ENCODE measurements at places on chromosomes 13 and 19.

- DNase-seq, result no peak
These were observed 55.6 kb downstream of the RCBTB2 start for GRCh38 chr13:48477191-48477855.

- no peak for DNase-seq
These were observed 15.2 kb upstream of the PPP1R12C start for GRCh38 chr19:55132453-55133129.

DNA sequence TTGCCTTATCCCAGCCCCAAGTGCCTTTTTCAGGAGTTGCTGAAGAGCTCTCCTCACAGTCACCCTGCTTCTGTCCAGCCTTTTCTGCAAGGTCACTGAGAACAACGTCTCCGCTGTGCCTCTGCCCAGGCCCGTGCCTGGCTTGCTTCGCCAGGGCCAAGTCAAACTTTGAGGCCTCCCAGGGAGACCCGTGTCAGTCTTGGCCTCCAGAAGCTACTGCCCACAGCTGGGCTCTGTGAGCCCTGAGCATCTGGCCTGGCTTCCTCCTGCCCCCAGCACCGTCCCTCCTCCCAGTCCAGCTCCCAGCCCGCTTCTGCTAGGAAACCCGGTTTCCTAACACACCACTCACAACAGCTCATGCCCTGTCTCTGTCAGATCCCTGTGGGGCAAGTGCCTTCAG, 165.9 kb downstream of the TEX29 start:
- no peak for DNase-seq

GRCh38 chr13:87667686-87668085, 3.5 kb upstream of the SLITRK5 start:
- no peak for DNase-seq

DNA sequence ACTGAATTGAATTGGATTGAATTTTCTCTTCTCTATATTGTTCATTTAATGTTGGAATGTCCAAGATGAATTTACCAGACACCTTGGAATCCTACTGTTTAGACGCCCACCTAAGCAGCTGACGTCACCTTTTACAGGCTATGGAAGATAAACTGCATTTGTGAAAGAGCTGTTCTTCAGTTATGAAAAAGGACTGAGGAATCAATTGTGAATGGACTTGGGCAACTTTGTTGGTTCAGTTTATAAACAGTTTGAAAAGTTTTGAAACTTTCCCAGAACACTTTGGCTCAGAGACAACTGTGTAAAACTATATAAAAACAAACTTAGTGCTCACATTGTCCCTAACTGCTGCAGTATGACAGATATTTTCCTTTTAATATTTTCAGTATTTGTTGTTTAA, 590.8 kb upstream of the SPRY2 start:
- DNase-seq, result no peak

DNA sequence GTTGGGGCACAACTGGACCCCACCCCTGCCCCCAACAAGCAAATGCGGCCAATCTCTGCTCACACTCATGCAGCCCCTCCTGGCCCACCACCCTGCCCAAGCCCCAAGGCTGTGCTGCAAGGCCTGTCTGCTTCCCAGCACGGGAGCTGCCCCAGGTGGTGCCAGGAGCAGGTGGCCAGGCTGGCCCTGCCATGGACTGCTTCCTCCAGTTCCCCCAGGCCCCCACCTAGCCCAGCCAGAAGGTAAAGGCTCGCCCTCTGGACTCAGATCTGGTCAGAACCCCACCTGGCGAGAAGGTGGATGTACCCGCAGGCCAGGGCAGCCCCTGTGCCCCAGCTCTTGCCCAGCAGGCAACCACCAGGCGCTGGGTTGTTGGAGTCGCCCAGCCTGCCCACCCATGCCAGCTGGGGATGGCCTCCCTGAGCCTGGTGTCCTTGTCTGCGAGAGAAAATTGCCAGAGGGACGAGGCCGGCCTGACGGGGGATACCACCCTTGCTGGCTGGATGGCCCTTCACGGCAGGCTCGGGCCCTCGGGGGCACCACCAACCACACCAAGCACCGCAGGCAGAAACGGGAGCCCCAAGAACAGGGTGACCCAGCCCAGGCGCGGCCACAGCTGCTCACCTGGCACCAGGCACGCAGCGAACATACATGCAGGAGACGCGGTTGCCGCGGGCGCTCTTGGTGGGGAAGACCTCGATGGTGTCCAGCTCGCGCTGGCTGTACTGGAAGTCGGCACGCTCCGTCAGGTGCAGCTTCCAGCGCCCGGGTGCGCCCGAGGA, 4.5 kb downstream of the ABHD17A start:
- DNase-seq, result no peak

DNA sequence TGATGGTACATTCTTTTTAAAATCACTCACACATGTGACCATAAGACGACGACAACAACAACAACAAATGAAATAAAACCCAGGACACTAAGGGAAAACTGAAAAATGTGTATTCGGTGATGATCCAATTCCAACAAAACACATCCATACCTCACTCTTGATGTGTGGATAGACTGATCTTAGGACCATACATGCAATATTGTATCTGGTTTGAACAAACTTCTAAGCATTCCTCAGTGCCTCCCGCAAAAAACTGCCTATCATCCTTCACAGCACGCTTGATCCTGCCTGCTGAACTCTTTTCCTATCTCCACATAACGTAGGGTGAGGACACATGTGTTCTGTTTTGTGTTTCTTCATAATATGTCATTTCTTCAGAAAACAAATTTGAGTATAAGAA, 415.2 kb downstream of the KCTD12 start:
- no peak for DNase-seq

DNA sequence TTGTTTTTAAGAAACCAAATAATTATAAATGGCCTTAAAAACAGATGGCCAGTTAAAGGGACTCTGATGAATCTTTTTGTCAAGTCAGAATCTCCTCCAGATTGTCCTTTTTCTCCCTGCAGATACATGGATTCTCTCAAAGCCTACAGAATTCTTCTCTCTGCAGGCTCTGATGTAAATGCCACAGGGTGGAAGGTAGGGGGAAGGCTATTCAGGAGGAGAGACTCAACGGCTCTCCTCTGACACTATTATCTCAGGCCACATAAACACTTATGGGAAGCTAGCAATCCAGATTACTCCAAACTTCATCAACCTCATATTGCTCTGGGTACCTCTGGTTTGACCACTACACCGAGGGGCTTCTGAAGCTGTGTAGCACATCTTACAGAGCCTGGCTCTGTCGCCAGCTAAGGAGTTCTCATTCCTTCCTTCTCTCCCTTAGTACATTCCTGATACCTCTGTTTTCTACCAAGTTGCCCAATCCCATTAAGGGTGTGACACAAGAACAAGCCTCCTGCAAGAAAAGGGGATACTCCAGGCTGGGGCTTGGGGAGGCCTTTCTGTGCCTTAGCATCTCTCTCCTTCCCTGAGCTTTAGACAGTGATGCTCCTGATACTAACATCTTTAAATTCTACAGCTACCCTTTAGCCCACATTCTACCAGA, 14.9 kb downstream of the LCP1 start:
- DNase-seq, result no peak

DNA sequence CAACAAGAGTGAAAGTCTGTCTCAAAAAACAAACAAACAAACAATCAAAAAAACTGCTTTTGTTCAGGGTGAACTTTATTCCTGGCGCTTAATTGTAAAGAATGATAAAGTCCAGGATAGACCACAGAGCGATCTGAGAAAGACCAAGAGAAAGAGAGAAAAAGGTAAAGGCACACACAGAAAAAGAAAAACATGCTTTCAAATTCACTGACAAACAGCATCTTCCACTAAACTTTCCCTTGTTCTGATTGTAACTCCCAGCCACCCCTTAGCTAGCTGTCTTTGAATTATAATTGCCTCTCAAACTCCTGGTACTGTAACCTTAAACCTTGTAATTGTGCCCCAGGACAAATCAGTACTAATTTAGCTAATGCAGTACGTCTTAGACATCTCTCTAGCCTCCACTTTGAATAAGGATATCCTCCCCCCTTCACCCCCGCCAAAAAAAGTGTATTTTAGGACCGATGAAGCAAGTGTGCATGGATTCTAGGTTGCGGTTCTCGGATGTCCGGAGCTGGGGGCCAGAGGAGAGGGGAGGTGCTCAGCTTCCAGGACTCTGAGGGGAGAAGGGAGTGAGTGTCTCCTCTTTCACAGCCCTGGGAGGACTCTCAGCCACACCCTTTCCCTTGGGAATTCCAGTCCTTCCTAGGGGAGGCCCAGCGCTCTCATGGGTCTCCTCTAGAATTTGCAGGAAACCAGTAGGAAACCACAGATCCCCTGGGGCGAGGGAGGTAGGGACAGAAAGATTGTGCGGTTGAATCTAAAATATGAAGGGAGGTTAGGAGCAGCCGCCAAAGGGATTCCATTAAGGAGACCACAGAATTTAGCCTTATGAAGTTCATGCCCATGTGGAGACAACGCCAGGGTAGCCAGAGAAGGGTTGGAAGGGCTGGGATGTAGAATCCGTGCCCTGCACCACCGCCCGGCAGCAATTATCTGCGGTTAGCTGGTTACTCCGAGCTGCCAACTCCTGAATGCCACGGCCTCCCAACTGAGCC, 19.7 kb downstream of the ZNF536 start:
- peak; percentile 84 for DNase-seq

DNA sequence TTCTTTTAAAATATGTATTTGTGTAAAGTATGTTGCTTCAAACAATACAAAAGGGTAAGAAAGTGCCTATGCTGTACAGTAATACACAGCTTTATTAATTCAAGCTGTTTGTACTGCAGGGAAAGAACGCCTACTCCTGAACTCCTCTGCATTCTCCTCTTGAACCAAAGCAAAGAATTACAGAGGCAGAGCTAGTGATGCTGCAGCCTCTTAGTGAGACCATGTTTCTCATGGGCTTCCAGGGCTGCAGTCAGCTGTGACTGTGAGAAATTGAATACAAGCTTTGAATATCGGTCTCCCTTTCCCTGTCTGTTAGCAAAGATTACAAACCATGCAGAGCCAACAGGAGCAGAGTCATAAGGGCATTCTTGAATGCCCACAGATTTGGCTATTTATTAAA, 248.5 kb downstream of the SLITRK1 start:
- no peak for DNase-seq

- peak; percentile 11 for DNase-seq
These were observed 44.2 kb downstream of the SERTM1 start for GRCh38 chr13:36717966-36718545.

DNA sequence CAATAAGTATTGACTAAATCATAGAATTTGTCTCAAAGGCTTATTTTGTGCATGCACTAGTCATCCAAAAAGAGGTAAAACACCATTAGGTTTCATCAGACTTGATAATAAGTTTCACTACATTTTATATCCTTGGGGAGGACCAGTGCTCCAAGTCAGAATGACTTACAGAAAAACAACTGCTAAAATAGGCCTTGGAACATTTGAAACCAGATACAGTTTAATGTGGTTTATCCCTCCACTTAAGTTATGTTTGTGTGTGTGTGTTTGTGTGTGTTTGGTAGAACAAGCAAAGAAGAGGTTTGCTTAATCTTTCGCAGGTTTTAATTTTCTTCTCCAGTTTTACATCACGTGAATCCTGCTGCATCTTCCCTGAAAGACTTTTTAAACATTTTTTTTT, 570.9 kb downstream of the PCDH9 start:
- peak; percentile 18 for DNase-seq

- no peak for DNase-seq
These were observed 25.3 kb upstream of the MEDAG start for GRCh38 chr13:30880856-30881155.

GRCh38 chr13:99331881-99332293, 24.7 kb upstream of the GPR183 start:
- DNase-seq, result no peak

DNA sequence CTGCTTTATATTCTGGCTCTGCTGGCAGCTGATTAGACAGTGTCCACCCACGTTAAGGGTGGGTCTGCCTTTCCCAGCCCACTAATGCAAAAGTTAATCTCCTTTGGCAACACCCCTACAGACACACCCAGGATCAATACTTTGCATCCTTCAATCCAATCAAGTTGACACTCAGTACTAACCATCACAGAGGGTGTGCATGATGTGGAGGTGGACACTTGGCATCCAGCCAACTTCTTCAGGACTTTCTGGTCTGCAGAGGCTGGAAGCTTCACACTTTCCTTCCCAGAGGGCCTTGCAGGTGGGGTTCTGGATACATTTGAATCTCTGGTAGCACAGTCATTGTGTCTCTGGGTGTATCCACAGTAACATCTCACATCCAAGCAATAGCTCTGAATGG, 18.9 kb upstream of the IGFL1 start:
- no peak for DNase-seq

- no peak for DNase-seq
These were observed 23.8 kb downstream of the ONECUT3 start for GRCh38 chr19:1777149-1777548.

GRCh38 chr19:50420127-50420526, 1.4 kb downstream of the SPIB start:
- no peak for DNase-seq

DNA sequence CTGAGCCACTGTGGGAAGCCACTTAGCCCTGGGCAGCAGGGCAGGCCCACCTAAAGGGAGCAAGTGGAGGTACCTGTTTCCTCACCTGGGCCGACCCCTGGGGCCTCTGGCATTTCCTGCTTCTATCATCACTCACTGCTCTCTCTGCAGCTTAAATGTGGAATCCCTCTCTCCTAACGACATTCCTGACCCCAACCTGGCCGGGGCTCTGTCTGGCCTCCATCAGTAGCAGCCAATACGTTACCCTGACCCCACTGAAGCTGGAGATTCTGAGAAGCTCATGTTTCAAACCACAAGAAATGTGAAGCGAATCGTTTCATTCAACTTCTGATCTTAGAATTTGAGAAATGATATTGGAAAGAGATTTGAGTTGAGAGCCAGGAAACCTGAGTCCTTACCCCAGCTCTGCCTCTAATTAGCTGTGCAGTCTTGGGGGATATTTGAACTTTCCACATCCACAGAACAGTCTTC, 39.9 kb downstream of the DOCK9 start:
- no peak for DNase-seq

- DNase-seq, result no peak
These were observed 34.3 kb upstream of the TNFSF11 start for GRCh38 chr13:42539670-42540069.

GRCh38 chr19:4115050-4115817, 8.7 kb downstream of the MAP2K2 start:
- DNase-seq, result no peak

DNA sequence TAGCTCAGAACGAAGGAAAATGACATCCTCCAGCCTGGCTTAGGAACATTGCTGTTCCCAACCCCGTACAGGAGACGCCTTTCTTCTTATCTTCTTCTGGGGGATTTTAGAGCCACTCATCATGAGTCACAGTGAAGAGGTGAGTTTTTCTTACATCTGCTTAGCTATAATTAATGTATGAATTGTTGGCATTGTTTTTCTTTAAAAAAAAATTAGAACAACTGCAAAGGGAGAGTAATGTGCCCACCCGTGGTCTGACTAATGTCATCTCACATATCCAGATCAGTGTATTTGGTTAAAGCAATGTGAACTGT, 310.6 kb upstream of the TSHZ3 start:
- DNase-seq, result no peak

DNA sequence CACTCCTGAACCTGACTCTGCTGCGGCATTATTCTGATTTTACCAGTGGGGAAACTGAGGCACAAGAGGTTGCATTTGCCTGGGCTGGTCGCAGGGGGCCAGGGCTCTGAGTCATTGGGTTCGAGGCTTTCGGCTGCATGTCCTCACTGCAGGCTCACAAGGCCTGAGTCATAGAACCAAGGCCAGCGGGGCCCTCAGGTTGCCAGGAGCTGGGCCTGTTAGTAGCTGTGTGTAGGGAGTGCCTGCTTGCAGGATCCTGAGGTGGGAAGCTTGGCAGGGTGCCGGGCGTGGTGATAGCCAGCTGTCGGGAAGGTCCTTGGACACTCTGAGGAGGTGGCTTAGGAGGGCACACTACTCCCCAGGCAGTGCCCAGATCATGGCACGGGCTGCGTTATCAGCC, 21.6 kb upstream of the F2RL3 start:
- DNase-seq, result no peak

Data from muscle of back (tissue), 13 donors.